Nephron progenitor cell (in vitro differentiated cells): ENCODE measurements at places on chromosomes 12 and 14.
A peak's percentile ranks its signal among the peaks of the same experiment; 100 is the strongest.

- H3K4me1 ChIP-seq, result peaks cover 7% of the 10 kb centered on the region
- H3K27ac ChIP-seq, result no peak within 1 kb of the TSS
Observed at GRCh38 chr14:104865081-104865630, at the start of gene CEP170B. TSS of gene CEP170B (plus strand) at chr14:104865268. CDS start at chr14:104868451, 3,183 bp downstream.

- H3K27me3 ChIP-seq, result no peaks in the 10 kb centered on the region
- no peak overlapping the region for H3K27ac ChIP-seq
- no peak for DNase-seq
- no peaks in the 10 kb centered on the region for H3K4me1 ChIP-seq
- H3K36me3 ChIP-seq, result peaks cover 3% of the 10 kb centered on the region
Observed at GRCh38 chr14:46661728-46662127, 10.1 kb upstream of the RPL10L start.

DNA sequence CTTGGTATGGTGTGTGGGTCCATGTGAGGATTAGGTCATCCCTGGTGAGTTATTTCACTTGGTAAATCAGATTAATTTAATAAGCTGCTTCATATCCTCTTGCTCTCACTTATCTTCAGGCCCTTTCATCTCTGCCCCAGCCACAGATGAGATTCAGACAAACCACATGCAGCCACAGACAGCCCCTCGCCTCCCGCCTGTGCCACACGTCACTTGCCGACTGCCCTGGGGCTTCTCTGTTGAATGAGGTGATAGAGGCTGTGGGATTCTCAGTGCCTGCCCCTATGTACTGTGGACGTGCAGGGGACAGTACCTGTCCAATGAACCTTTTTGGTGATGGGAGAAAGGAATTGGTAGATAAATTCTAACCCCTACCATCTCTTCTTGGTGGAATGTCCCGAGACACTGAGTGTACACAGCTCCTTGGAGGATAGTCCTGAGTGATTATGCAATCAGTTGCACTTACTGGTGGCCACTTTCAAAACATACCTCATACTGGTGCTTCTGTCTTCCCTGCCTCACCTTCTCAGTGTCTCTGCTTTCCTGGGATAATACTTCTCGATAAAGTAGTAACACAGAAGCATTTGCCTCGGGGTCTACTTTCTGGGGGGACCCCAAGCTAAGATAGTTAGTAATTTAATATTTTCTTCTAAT is 248.7 kb downstream of the TTC6 start:
- H3K4me1 ChIP-seq, result no peaks in the 10 kb centered on the region
- no peaks in the 10 kb centered on the region for H3K36me3 ChIP-seq
- H3K4me3 ChIP-seq, result no peak overlapping the region
- H3K27ac ChIP-seq, result no peak overlapping the region
- DNase-seq, result no peak
- H3K27me3 ChIP-seq, result peaks cover 3% of the 10 kb centered on the region

- no peak for DNase-seq
- no peaks in the 10 kb centered on the region for H3K36me3 ChIP-seq
- no peaks in the 10 kb centered on the region for H3K27me3 ChIP-seq
- H3K4me1 ChIP-seq, result no peaks in the 10 kb centered on the region
Observed at GRCh38 chr14:106505366-106505765, 979.0 kb downstream of the TMEM121 start.

DNA sequence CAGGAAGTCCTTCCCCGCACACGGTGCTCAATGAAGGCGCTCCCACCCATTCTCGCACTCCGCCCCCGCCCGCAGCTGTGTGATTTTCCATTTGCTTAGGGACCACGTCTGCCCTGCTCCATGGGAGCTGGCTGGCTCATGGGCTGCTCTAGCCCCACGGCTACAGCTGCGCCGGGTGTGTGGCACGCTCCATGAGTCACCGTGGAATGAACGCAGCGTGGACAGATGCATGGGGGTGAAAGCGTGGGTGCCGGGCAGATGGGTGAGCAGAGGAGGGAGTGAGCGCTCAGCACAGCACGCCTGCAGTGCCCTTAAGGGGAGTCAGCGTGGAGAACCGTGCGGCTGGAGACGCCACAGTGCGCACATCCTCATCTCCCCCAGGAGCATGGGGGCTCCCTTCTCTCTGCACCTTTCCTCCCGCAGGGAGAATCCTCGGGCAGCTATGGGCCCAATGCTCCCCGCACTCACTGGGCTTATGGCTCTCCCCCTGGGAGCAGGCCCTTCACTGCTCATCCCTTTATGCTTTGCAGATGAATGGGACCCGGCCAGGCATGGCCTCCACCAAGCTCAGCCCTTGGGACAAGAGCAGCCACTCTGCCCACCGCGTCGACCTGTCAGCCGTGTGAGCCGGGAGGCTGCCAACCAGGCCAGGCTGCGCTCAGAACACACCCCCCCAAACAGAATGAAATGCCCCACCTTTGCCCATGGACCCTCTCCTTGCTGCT is 185.1 kb downstream of the ADGRD1 start:
- H3K27ac ChIP-seq, result peak overlapping the region; percentile 42
- no peak for DNase-seq
- peaks cover 9% of the 10 kb centered on the region for H3K27me3 ChIP-seq
- H3K36me3 ChIP-seq, result no peaks in the 10 kb centered on the region

DNA sequence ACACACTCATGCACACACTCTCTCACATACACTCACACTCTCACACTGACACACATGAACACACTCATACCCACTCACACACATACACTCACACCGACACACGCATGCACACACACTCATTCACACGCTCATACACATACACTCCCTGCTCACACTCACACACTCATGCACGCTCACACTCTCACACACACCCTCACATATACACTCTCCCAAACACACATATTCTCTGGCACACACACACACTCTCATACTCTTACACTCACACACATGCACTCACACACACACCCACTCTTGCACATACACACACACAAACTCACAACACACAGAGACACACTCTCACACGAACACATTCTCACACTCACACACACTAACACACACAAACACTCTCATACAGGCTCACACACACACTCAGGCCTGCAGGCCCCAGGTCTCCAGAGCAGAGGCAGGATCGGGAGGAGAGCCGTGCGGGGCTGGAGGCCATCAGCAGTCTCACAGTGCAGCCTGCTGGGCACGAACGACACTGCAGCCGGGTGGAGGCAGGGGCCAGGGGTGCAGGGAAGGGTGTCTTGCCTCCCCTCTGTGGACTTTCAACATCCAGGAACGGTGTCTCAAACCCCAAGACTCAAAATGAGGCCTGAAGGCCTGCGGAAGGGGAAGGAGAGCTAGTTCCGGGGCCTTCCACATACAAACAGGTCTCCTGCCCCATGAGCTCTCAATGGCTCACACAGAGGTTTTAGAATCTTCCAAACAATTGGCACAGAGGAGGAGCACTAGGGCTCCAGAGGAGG is 148.7 kb downstream of the ANO2 start:
- no peak overlapping the region for H3K4me3 ChIP-seq
- peaks cover 10% of the 10 kb centered on the region for H3K4me1 ChIP-seq
- no peaks in the 10 kb centered on the region for H3K36me3 ChIP-seq
- peak; percentile 82 for DNase-seq
- H3K27ac ChIP-seq, result no peak overlapping the region

- no peaks in the 10 kb centered on the region for H3K36me3 ChIP-seq
- H3K27ac ChIP-seq, result no peak overlapping the region
- peaks cover under 1% of the 10 kb centered on the region for H3K27me3 ChIP-seq
- no peaks in the 10 kb centered on the region for H3K4me1 ChIP-seq
- no peak for DNase-seq
Observed at GRCh38 chr12:16224196-16224595, 53.3 kb downstream of the SLC15A5 start.
